NCI-H1694 (cell line): ENCODE measurements at places on chromosomes 12 and 14.
A peak's percentile ranks its signal among the peaks of the same experiment; 100 is the strongest.

GRCh38 chr12:124434354-124434753 lies 133.1 kb downstream of the NCOR2 start:
- DNase-seq = no peak

- DNase-seq = no peak
These were observed 38.3 kb upstream of the RIMBP2 start for GRCh38 chr12:130754234-130754901.

- peak; percentile 66 for DNase-seq
These were observed 24.1 kb downstream of the ANKRD13A start for GRCh38 chr12:110023059-110023980.

DNA sequence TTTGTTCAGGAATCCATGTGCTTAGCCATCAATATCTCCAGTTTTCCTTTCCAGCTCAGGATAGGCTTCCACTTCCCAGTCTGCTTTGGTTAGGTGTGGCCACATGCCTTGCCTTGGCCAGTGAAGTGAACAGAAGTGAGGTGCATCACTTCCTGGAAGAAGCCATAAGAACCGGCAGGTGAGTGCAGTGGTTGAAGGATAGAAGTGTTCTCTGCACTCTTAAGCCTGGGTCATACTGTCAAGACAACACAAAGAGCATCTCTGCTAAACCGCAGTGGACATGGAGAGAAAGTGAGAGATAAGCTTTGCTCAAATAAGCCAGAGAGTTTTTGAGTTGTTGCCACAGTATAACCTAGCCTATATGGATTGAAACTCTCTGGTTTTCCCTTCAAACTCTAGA lies 11.4 kb downstream of the GNG2 start:
- DNase-seq = no peak

- no peak for DNase-seq
These were observed 589 bp upstream of the HVCN1 start for GRCh38 chr12:110689281-110690126.

DNA sequence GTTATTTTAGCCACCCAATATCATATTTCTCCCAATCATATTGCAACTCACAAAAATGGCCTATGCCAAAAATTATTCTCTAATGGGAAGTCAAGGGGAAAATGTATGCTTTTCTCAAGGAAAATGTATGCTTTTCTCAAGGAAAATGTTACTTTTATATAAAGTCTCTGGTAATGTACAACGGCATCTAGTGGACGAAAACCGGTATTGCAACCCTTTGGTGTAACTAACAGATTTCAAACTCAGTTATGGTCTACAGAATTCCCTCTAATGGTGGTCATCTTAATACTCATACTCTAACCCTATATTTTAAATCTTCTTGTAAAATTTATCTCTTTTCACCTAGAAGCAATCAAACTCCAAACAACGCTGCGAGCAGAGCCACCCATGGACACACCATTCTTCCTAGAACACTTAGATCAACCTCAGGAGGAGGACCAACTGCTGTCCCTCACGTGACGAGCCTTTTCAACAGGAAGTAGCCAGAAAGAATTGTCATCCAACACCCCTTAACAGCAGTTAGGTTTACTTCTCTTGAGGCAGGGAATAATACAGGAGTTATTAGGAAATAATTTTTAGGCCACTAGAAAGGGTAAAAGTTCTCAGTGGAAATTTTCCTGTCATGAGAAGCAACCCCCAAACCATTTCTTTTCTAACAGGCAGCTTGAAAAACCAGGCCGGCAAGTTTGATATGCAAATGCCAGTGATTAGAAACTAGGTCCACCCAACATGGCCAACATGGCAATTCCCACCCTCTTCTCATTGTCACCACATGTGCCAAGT lies 20.1 kb downstream of the APOBEC1 start:
- peak; percentile 19 for DNase-seq

- DNase-seq = no peak
These were observed 113.5 kb upstream of the VRK1 start for GRCh38 chr14:96683562-96684289.

DNA sequence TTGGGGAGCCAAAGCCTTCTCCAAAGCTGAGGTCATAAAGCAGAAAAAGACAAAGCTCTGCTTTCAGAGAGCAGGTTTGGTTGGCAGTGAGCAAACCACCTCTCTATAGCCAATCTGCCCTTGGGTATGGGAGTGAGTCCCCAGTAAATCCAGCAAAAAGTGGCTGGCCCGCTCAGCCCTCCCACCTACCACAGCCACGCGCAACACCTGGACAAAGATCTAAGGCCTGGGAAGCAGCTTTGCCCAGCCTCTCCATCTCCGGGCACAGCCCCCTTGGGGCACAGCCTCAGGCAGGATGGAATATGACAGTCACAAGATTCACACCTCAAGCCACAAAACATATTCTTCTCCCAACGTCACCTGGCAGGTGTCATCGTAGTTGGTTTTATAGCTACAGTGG lies 211.7 kb upstream of the EEA1 start:
- no peak for DNase-seq

DNA sequence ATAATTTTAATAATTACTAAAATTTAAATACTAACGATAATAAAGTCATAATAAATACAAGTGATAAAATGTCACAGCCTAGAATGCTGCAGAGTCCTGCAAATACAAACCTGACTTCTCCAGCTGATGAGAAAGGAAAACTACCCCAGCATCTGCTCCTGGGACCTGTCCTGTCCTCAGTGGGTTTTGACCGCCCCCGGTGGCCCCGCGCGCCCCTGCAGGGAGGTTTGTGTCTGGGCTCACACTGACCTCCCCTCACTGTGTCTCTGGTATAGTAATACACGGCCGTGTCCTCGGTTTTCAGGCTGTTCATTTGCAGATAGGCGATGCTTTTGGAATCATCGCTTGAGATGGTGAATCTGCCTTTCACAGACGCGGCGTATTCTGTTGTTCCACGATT lies 1139.4 kb downstream of the TMEM121 start:
- DNase-seq = no peak

GRCh38 chr14:85252011-85252410 lies 277.9 kb upstream of the FLRT2 start:
- DNase-seq = no peak

DNA sequence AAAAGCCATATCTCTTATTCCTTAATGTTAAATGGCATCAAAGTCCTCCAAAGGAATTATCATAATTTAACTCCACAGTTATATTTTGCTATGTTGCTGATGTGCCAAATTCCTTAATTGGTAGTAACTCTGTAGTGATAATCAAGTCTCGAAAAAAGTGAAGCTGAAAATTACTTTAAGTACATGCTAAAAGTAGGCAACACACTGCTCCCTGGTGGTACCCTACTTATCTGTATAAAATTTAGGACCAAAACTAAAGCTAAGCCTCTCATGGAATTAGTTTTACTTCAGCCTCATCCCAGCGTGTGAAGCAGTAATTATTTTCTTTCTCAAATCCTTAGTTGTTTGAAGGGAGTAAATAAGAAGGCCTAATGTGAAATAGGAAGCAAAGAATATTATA lies 132.8 kb downstream of the TTLL5 start:
- no peak for DNase-seq

DNA sequence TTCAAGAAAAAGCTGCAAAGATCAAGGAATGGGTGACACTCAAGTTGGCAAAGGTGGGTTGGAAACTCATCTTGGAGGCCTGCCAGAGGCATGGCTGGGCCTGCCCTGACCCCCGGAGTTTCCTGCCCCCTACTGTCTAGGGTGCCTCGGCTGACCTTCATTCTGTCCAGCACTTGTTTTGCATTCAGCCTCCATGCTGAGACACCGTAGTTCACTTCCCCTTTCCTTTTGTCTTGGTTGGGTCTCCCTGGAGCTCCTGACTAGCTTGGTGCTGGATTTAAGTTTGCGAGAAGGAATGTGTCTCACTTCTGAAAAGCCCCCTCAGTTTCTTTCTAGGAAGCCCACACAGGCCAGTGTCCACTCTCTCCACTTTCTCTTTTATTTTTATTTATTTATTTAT lies 26.5 kb downstream of the PLEKHH1 start:
- no peak for DNase-seq

GRCh38 chr12:17809206-17809605 lies 280.8 kb downstream of the RERGL start:
- no peak for DNase-seq

DNA sequence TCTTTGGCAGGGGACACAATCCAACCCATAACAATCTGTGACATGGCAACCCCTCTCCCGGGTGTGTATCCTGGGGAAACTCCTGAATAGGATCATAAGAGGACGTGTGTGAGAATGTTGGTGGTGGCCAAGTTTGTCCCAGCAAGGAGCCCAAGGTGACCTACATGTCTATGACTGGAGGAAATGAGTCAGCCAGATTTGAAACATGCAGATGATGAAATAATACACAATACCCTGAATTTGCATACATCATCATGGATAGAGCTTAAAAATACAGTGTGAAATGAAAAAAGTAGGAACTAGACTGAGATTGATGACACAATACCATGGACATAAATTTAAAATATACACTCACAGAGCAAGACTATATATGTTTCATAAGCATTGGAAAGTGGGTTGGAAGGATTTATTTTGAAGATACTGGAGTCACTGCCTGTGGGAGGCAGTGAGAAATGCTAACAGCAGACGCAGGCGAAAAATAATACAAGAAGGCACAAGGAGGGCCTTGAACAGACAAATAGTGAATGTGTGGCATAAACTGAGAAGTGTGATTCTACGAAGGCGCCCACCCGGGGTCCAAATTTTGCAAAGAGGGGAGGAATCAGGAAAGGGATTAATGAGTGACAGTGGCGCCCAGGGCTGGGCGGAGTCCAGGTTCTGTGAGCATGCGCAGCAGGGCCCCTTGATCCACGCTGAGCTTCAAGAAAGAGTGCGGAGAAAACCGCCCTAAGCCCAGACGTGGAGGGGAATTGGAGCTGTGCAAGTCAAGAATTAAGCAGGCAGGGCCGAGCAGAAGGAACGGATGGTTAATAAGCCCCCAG lies 7.0 kb upstream of the MAP1LC3B2 start:
- no peak for DNase-seq

- DNase-seq = no peak
These were observed 174.1 kb upstream of the PDZRN4 start for GRCh38 chr12:41013881-41014642.

- DNase-seq = no peak
These were observed 34.4 kb upstream of the DYNC1H1 start for GRCh38 chr14:101929946-101930345.

DNA sequence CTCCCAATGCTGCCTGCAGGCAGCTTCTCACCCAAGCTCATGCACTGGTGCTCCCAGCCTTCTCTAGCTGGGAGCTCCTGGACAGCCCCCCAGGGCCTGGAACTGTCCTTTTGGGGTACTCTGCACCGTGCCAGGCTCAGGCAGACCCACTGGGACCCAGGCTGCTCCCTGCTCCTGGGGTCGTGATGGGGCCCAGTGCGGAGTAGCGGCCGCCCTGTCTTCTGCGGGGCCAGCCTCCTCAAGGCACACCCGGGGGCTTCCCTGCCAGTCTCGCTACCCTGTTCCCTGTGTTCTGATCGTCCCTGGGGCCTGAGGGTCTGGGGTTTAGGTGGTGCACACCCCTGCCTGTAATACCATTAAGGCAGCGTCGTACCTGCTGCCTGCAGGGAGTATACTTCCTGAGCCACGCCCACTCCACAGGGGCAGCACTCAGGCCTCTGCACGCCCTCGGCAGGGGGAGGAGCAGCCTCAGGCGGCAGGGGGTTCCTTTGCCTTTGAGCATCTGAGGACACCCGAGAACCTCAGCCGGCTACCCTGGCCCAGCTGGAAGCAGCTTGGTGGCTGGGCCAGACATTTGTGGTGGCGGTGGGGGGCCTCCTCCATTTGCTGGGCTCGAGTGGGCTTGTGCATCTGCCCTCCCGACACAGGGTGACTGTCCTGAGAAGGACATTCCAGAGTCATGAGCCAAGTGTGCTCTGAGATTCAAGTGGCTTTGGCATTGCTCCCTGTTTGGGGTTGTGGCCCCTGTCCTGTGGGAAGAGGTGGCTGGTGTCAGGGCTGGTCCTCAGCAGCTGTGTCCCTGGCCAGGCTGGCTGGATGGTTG lies 9.2 kb upstream of the CRIP2 start:
- no peak for DNase-seq

DNA sequence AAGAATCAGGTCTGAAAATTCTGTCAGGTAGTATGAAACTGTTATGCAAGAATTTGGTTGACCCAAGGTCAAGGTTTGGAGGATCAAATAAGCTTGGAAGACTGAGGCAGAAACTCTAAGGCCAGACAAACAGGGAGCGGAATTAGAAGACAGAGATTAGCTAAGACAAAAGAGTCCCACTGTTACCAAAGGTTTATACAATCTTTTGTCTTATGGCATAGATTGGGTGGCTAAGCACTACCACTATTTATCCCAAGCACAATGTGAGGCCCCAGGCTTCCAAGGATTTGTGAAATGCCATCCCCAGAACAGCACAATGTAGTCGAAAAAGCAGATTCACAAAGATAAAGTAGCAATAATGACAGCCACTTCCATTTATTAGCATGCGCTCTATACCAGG lies 311.2 kb downstream of the SEC23A start:
- DNase-seq = no peak

DNA sequence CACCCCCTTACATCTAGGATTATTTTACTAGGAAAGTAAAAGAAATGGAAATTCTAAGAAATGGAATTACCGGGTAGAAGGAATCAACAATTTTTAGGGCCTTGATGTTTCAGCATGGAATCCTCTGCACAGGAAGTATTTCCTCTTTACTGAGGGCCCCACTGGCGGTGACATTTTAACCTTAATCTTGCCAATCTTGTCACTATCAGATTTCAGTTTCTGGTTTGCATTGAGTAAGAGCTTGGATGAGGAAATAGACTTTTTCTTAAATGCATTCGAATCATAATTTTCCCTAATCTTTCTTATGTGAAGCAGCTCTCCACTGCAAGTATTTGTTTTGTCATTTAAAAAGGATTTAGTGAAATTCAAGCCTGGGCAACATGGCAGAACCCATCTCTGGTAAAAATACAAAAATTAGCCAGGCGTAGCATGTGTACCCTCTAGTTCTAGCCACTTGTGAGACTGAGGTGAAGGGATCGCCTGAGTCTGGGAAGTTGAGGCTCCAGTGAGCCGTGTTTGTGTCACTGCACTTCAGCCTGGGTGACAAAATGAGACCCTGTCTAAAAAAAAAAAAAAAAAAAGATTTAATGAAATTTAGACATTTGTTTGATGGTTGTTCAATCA lies 40.7 kb downstream of the TPCN1 start:
- no peak for DNase-seq

- DNase-seq = no peak
These were observed 158.1 kb downstream of the AEBP2 start for GRCh38 chr12:19597167-19598026.

- no peak for DNase-seq
These were observed 128.0 kb upstream of the RAP1B start for GRCh38 chr12:68482660-68483059.
